Psoas muscle (tissue), 8 donors: ENCODE measurements at places on chromosomes 13 and 19. TPM values are rescaled to one million over a fixed set of nuclear protein-coding genes. Genes with fewer than 3 reads are reported as not detected.
A peak's percentile ranks its signal among the peaks of the same experiment; 100 is the strongest.

DNA sequence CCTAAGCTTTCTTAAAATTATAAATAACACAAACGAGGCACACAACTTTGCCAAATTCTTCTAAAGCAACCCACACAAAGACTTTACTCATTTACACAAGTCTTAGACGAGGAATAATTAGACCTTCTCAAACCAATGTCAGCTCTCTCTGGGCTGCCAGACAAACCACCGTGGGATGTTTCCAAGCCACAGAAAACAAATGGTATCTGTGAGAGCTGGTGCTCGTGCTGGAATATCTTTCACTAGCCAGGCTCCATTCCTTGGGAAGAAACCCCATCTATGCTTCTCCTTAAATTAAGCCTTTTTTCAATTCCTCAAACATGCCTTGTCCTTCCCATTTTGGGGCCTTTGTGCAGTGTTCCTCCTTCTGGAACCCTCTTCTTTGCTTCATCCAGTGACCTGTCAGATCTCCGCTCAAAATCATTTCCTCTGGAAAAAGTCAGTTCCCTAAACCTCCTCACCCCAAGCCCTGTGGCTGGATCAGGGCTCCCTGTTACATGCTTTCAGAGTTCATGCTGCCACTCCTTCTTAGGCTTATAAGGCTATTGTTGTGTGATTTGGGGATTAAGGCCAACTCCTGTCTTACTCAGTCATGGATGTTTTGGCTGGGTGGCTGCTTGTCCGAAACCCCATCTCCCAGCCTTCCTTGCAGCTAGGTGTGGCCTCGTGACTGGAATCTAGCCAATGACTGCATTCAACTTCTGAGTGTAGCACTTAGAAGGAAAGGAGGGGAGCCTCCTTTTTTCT, 64.2 kb upstream of the GTF2F2 start:
- no peak for DNase-seq

DNA sequence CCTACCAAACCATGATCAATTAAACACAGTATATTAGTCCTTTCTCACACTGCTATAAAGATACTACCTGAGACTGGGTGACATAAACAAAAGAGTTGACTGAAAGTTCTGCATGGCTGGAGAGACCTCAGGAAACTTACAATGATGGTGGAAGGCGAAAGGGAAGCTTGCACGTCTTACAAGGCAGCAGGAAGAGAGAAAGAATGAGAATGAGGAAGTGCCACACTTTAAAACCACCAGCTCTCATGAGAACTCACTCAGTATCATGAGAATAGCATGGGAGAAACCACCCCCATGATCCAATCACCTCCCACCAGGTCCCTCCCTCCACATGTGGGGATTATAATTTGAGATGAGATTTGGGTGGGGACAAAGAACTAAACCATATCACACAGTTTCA, 324.9 kb upstream of the ZNF507 start:
- DNase-seq: no peak

DNA sequence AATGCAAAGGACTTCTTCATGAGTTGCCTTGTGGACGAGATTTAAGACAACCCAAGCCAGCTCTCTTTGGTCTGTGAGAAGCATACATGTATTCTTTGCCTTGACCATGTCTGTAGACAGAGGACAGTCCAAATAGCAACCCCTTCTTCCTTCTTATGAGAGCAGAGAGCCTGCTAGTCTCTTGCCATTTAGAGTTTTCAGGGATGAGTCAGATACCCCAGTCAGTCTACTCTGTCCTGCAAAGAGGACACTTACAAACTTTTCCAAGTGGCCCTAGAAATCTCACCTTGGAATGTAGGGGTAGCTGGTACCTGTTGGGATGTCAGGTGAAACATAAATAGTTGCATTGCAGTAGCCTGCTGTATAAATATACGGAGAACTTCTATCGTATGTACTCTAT, 36.7 kb downstream of the DNAJC3 start:
- DNase-seq: no peak

GRCh38 chr19:13164343-13165161, 14.3 kb downstream of the IER2 start:
- DNase-seq: peak; percentile 78

DNA sequence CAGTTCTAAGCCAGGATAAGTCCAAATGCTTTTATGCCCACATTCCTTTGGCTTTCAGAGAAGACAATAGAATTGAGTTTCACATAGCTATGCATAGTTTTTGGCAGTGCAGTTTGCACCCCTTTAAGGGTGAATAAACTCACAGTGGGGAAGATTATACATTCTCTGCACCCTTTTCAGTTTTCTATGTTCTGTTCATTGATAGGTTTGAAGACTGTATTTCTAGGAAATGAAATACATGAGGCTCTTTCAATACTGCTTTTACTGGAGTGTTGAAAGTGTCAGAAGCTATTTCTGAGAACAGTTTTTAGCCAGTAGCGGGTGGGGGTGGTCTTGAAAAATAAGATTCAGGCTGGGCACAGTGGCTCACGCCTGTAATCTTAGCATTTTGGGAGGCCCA, 46.2 kb downstream of the IPO5 start:
- DNase-seq: no peak

DNA sequence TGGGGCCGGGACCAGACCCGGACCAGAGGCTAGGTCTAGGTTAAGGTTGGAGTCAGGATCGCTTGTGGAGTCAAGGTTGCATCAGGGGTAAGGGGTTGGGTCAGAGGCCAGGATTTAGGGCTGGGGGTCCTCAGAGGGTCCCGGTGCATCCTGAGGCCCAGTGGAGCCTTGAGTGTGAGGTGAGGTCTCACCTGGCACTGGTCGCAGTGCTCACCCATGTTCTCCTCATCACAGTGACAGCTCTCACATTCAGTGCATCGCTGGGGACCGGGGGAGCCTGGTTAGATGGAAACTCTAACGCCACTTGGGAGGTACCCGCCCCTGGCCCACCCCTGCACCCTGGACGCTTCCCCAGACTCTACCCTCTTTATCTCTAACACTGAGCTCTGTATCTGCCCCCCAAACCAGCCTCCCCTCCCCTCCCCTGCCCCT, 3.1 kb downstream of the HRC start:
- no peak for DNase-seq

Gene CAPN12
- polyA plus RNA-seq: 0.27 TPM

Gene ZNF649
- 6.0 TPM for polyA plus RNA-seq

Gene ZNF575
- 0.23 TPM for polyA plus RNA-seq

DNA sequence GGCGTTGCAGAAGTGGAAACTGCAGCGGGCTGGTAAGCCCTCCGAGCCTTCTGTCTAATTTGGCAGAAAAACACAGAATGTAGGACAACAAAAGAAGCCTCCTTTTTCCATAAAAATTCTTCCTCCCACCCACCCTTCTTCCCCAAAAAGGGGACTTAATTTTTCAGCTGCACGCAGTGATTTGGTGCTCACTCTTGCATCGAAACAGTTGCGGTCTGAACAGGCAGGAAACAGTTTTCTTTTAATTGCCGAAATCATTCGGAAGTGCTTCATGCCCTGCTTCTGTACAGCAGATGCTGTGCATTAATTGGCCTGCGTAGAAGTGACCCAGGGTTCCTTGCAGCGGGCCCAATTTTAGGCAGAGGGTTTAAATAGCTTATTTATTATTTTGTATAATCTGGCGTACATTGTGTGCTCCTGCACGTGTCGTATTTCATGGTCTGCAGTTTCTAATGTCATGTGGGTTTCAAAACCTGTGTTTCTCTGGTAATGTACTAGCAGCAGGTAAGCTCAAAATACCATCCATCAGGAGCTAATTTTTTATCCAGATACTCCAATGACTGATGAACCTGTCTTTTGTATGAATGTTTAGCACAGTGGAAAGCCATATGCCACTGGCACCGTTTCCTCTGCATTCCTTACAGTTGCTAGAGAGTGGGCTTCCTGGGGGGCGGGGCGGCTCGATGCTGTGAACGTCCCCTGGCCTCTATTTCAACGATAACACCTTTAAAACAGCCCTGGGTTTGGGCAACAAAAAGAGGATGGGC, 66.6 kb downstream of the GGACT start:
- DNase-seq: no peak

DNA sequence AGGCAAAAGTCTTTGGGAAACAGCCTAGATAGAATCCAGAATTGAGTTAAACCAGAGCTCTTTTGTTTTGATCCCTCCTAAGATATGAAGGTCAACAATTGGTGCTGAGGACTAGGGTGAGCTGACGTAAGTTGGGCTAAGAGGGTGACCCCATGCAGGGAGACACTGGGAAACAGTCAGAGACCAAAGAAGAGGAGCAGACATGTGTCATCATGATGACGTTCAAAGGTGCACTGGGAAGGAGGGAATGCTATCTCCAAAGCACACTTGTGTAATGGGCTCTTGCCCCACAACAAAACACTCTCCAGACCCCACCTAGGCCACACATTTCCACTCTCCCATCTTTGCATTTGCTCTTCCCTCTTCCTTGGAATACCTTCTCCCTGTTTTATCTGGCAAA, 481.4 kb downstream of the COG6 start:
- DNase-seq: no peak
